ENCODE measurements at places on chromosomes 3 and 15.
A peak's percentile ranks its signal among the peaks of the same experiment; 100 is the strongest.

DNA sequence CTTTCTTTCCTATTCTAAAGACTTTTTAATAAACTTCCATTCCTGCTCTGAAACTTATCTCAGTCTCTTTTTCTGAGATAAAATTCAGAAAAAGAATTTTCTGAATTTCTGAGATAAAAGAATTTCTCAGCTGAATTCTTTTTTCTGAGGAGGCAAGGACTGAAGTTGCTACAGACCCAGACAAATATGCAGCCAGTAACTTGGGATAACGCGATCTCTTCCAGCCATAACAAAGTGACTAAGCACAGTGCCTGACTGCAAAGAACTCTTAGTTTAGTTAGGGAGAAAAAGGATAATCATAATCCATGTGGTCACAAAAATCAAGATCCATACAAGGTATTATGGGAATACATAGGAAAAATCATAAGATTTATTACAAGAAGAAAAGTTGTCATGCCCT is 222.0 kb upstream of the GAP43 start:
- no peak for DNase-seq

- DNase-seq: no peak
These were observed 828 bp downstream of the CAND2 start for GRCh38 chr3:12797124-12797891.

DNA sequence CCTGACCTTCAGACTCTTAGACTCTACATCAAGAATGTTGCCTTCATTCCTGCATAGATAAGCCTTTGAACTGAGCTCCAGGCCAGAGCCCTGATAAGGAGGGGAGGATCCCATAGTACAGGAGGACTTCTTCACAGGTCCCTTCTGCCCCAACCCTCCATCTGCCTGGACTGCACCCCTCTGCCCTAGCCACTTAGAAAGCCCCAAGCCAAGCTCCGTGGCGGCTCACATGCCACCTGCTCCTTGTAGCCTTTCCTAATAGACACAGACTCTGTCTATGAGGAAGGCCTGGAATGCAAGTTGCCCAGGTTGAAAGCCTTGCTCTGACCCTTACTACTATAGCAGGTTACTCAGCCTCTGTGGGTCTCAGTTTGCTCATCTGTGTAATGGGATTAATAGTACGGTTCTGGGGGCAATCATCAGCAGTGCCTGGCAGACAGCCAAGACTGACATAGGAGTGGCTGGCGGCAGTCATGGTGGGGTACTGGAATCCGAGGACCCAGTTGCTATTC is 11.6 kb downstream of the PCSK6 start:
- DNase-seq: no peak

- no peak for DNase-seq
These were observed 393.1 kb downstream of the PLOD2 start for GRCh38 chr3:145767909-145768308.

DNA sequence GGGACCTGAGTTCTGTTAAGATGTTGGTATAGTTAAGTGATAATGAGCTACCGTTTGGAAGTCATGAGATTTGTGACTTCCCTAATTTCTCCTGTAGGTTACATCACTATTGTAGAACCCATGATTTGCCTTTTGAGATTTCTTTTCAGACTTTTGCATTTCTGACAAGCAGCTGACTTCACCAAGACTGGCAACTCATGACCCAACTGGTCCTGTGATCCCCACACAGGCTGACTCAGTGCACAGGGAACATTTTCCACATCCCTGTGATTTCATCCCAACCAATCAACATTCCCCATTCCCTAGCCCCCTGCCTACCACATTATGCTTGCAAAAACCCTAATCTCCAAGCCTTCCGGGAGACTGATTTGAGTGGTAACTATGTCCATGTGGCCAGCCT is 242.1 kb upstream of the PDZRN3 start:
- DNase-seq: no peak

GRCh38 chr3:138188013-138188730 is 1.1 kb downstream of the ARMC8 start:
- DNase-seq: no peak

DNA sequence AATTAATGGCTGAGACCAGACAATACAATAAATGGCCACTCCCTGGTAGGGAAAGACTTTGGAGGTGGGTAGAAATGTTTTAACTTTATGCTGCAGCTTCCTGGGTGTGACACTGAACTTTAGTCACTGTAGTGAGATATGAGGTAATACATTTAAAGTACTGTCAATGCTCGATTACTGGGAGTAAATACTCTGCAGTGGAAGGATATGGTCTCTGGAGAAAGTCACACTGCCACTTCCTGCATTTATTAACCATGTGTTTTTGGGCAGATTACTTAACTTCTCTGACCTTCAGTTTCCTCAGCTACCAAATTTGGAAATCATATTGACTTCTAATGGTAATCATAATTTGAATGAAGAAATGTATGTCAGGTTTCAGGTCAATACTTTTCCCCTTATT is 317.1 kb upstream of the TGFBR2 start:
- DNase-seq: no peak

GRCh38 chr3:180184816-180185215 is 148.1 kb upstream of the PEX5L start:
- DNase-seq: no peak

DNA sequence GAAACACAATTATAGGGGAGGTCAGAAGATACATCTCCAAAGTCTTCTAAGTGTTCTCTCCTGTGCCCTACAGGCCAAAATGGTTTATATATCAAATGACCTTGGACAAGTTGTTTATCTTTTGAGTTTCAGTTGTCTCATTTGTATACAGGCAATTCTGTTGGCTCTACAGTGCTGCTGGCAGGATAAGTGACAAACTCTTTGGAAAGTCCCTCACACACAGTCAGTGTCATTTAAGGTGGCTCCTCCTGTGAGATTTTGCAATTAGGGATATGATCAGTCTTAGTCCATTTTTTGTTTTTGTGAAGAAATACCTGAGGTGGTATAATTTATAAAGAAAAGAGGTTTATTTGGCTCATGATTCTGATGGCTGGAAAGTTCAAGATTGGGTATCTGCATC is 1035.8 kb upstream of the CFAP20DC start:
- no peak for DNase-seq

- DNase-seq: no peak
These were observed 20.1 kb upstream of the GOLGA6L2 start for GRCh38 chr15:23467110-23467600.

- DNase-seq: no peak
These were observed at the start of gene ZNF385D for GRCh38 chr3:21750831-21751391. TSS of gene ZNF385D (minus strand) at chr3:21751210. CDS start at chr3:21750916, 294 bp downstream.

GRCh38 chr3:184099806-184100686 is 3.2 kb downstream of the HTR3E start:
- no peak for DNase-seq

DNA sequence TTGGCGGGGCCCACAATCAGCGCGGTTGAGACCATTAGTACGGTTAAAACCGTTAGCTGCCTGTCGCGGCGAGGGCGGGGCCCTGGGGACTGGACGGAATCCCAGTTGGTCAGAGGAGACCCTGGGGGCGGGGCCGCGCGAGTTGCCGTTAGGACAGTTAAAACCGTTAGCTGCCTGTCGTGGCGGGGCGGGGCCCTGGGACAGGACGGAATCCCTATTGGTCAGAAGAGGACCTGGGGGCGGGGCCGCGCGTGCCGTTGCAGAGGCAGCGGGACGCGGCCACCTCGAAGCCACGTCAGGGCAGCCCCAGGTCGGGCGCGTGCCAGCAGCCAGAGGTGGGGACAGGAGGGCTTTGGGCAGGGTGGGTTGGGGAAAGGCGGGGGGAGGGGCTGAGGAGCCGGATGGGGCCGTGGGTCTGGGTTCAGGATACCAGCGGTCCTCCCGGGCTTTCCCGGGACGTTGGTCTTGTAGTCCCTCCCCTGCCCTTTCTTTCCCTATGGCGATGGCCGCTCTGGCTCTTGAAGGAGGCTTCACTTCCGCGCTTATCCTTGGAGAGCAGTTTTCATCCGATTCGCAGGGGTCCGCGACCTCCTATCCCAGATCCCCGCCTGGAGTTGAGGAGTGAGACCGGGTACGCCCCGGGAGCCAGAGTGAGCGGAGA is 28.0 kb downstream of the KLHDC8B start:
- DNase-seq: peak; percentile 66

DNA sequence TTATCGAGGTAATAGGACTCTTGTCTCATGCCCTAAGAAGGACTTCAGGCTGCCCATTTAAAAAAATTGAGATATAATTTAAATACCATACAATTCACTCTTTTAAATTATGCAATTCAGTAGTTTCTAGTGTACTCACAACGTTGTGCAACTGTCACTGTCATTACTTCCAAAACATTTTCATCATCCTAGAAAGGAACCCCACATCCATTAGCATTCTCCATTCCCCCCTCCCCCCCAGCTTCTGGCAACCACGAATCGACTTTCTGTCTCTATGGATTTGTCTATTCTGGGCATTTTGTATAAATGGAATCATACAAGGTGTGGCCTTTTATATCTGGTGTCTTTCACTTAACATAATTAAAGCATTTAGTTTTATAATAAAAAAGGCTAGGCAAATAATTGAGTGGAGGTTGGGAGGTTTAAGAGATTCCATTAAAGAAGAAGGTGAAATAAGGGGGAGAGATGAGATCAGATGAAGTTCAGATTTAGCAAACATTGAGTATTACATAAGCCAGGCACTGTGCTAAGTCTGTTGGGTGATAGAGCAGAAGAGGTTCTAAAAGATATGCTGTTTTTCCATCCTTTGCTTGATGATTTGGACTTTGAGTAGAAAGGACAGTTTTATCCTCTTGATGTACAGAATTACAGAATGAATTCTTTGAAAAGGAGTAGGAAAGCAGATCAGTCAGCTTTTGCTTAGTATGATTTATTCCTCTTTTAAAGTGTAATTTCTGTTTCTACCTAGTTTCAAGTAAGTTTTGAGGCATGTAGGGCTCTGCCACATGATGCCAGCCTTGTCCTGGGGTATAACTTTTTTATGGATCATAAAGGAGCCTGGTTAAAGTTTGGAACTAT is 36.3 kb downstream of the UBE2E2 start:
- no peak for DNase-seq

GRCh38 chr3:15823092-15823491 is 25.3 kb upstream of the ANKRD28 start:
- DNase-seq: no peak

DNA sequence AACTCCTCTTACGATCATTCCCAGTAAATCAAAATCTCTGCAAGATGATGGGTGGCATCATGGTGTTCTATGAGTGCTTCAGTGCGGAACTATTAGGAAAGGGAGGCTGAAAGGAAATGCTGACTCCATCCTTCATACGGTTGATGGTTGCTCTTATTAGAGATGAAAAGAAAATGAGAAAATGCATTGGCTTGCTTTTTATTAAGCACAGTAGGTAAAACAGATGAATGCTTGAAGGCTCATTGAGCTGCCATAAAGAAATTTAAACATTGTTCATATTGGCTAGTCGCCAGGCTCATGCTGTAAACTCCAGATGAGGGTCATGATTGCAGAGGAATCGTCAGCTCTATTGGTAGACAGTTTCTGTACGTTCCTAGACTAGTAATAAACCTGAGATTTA is 115.8 kb downstream of the EPHA3 start:
- DNase-seq: no peak

DNA sequence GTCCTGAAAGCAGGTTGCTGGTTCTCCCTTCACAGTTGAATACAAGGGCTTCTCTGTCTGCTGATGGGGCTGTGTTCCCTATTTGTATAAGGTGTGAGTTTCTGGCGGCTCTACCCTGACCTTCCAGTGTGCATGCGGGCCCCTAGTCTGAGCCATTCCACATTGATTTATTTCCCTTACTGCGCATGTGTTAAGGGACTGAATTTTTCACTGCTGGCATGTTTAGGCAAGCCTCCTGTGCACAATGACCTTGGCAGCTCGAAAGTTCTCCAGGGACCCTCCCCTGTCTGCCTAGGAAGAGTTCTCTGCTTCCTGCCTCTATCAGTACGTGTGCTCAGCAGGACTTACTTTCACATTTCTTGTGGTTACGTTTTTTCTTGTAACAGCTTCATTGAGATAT is 11.4 kb downstream of the TRAK1 start:
- no peak for DNase-seq

DNA sequence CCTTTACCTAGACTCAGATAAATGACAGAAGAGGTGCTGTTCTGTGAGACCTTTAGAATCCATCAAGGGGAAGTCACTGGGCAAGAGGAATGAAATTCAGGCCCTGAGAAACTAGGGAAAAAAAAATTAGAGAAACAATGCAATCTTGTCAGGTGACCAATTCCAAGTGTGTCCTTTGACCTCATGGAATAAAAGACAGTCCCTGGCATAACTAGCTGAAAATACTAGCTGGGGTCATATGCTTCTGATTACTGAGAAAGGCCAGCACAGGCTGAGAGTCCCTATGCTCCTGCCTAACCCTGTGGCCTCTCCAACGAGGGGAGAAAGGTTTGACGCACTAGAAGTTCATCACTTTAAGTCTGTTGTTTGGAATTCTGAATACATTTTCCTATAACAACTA is 167.3 kb downstream of the XXYLT1 start:
- no peak for DNase-seq

- DNase-seq: no peak
These were observed 19.2 kb downstream of the EID1 start for GRCh38 chr15:48896869-48897814.

GRCh38 chr3:194095464-194095863 is 40.5 kb upstream of the HES1 start:
- DNase-seq: no peak

GRCh38 chr3:100781301-100781700 is 72.0 kb downstream of the TFG start:
- no peak for DNase-seq

- DNase-seq: no peak
These were observed 29.1 kb downstream of the SLC6A6 start for GRCh38 chr3:14431452-14431916.

DNA sequence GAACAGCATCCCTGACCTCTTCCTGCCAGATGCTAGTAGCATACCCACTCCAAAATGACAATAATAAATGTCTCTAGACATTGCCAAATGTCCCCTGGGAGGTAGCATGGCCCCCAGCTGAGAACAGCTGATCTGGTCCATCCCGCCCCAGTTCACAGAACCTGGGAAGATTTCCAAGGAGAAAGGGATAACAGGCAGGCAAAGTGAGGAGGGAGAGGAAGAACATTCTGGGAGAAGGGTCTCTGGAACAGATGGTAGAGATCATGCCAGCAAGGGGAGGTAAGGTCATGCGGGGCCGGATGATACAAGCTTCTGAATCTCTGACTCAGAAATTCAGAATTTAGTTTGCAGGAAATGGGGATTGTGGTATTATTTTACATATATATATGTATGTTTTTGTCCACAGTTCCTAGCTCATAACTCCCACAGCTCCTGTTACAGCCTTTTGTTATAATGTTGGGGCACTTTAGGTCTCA is 192.7 kb downstream of the SUCLG2 start:
- DNase-seq: no peak

DNA sequence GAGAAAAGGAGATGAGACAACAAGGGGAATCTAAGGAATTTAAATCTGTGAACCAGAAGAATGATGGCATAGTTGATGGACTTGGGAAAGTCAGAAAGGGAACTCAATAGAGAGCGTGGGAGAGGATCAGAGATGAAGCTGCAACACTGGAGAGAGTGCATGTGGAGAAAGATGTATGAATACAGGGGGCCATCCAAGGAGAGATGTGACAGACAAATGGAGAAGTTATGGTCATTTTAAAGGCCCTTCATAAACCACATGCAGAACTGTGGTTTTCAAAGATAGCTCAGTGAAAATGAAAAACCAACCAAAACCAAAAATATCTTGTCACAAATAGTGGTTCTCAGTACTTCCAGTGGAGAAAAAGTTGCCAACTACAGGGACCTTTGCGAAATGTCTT is 265.2 kb downstream of the SUCLG2 start:
- no peak for DNase-seq

GRCh38 chr3:139281096-139281495 is 62.7 kb upstream of the MRPS22 start:
- no peak for DNase-seq

- no peak for DNase-seq
These were observed 5.8 kb downstream of the CELSR3 start for GRCh38 chr3:48656841-48657281.
